Stimulated activated CD4-positive, alpha-beta T cell treated with anti-CD3 and anti-CD28 coated beads, Interleukin-15, amount 100 ng/mL, for 24 hours (primary cell): ENCODE measurements at places on chromosomes 3 and 15.

DNA sequence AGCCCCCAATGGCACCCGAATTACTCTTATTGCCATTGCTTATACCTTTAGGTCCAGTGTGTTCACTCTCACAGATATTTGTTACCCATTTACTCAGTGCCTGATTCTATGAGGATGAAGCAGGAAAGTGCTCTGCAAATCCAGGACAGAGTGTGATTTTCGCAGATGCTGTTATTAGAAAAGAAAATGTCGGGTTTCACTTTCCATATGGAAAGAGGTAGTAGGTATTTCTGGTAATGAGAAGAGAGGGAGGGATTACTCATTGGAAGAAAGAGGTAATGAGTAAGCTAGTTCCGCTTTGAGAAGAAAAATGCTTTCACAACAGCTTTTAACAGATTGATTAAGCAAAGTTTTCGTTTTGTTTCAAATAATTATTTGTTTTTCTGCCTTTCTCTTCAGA is 336.3 kb upstream of the CFAP20DC start:
- no peak for DNase-seq

DNA sequence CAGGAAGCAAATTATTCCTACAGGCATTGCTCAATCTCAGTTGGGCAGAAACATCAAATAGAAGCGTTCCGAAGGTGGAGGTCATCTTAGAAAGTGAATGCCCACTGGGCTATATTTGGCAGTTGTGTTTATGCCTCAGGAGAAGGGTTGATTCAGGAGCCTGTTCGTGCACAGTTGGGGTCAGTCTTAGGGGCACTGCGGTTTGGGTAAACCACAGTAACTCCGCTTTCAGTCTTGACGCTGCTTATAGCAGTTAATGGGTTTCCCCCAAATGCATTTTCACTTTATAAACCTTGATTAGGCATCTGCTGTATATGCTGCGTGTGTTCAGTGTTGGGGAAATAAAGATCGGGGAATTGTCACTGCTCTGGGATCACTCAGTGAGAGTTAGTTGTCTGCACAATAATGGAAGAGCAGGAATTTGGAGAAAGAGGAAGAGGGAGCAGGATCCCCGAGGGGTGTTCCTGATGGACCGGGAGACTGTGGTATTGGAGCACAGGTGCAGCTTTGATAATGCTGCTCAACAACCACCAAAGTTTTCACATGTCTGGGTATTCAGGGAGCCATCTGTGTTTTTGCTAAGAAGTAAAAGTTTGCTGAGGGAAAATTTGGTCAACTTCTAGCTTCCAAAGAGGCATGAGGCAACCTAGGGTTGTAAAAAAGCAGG is 124.3 kb upstream of the EIF1B start:
- no peak for DNase-seq

- no peak for DNase-seq
Measured at GRCh38 chr3:22980346-22980745, 222.8 kb upstream of the UBE2E2 start.

- no peak for DNase-seq
Measured at GRCh38 chr3:129686941-129687340, 80.5 kb upstream of the PLXND1 start.

- no peak for DNase-seq
Measured at GRCh38 chr3:140842984-140843649, 98.5 kb upstream of the SLC25A36 start.
